CD4-positive, alpha-beta T cell treated with Interleukin-6 at 100 ng/mL for 8 hours (primary cell): ENCODE measurements at places on chromosomes 16 and 17.

- DNase-seq = no peak
These were observed 85.2 kb downstream of the C16orf78 start for GRCh38 chr16:49458656-49459445.

GRCh38 chr17:82297714-82298537, 19.5 kb downstream of the CD7 start:
- DNase-seq = peak; percentile 93

- DNase-seq = no peak
These were observed 999 bp downstream of the XYLT1 start for GRCh38 chr16:17469741-17470181.

DNA sequence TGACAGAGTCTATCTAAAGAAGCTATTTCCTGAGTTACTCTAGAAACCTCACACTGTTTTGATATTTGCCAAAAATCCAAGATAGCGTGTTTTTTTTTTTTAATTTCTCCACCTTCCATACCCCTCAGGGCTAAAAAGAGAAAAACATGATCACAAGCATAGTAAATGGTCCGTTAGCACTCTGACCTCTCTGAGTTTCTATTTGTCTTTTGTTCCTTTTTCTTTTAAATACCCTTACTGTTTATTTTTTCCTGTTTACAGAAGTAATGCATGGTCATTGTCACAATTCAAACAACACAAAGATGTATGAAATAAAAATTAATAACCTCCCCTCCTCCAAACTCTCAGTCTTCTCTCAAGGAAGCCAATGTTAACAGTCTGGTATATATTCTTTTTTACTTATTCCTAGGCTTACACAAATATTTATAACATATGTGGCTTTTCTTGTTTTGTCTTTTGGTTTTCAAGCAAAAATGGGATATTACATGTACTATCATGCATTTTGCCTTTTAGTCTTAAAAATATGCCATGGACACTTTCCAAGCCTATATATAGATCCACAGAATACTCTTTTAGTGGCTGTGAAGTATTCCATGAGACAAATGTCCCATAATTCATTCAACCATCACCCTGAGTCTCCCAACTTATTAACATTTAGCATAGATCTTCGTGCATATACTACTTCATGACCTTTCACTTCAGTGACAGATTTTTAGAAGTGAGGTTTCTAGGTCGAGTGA, 3.1 kb downstream of the SKAP1 start:
- no peak for DNase-seq

- peak; percentile 68 for DNase-seq
These were observed 23.3 kb downstream of the QPRT start for GRCh38 chr16:29702269-29702668.
